ENCODE measurements at places on chromosomes 6 and 20.

DNA sequence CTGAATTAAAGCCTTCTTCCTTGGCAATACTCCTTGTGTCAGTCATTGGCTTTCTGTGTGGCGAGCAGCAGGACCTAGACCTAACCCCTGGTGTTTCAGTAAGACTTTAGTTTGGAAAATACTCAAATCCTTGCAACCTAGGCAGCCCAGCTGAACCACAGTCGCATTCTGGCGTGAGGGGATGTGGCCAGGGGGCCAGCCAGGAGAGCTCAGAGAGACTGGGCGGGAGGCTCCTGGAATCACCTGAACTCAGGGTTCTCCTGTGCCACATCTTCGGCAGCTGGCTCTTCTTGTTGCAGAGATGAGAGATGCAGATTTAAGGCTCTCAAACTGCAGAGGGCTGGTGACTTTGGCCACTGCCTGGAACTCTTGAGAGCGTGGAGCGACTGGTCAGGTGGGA is 102.7 kb downstream of the SYNDIG1 start:
- DNase-seq = no peak

DNA sequence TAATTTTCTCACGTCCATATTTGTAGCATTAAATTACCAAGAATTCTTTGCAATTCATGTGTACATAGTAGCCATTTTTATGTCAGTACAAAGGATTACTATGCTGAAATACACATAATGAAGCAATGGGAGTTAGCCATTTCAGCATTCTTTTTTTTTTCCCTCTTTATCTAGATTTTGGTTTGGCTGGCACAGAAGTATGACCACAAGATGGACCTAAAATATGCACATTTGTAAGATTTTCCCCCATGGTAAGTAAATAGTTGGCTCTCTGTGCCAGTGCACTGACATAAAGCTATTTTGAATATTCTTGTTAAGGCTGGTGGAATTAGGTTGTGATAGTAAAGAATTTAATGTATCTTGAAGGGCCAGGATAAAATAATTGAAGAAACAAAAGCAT is 486.1 kb upstream of the BTBD3 start:
- no peak for DNase-seq

GRCh38 chr6:45590696-45591184 is 213.0 kb upstream of the SUPT3H start:
- DNase-seq = no peak

GRCh38 chr6:110683241-110683640 is 132.0 kb downstream of the CDK19 start:
- DNase-seq = no peak

DNA sequence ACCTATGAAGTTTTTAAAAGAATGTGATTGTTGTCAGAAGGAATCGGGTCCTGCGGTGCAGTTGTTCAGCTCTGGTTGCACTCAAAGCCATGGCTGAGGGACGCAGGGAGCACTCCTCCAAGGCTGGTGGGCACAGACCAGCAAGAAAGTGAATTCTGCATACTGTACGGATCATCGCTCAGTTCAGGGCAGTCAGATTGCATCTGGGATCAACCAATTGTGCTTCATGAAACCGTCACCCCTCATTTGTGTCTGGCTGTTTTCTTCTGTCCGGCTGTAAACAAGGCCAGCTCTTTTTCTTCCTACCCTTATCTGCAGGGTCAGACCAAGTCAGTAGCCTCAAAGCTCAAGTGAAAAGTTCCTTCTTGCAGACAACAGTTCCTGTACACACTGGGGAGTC is 478.3 kb downstream of the TFAP2A start:
- no peak for DNase-seq

- peak; percentile 33 for DNase-seq
Measured at GRCh38 chr20:3383878-3384495, 23.5 kb downstream of the DNAAF9 start.

- DNase-seq = no peak
Measured at GRCh38 chr6:52310932-52311331, 26.4 kb upstream of the MCM3 start.

- no peak for DNase-seq
Measured at GRCh38 chr6:149329529-149329928, 12.0 kb downstream of the TAB2 start.

GRCh38 chr20:11912659-11913415 is 4.9 kb upstream of the BTBD3 start:
- no peak for DNase-seq

DNA sequence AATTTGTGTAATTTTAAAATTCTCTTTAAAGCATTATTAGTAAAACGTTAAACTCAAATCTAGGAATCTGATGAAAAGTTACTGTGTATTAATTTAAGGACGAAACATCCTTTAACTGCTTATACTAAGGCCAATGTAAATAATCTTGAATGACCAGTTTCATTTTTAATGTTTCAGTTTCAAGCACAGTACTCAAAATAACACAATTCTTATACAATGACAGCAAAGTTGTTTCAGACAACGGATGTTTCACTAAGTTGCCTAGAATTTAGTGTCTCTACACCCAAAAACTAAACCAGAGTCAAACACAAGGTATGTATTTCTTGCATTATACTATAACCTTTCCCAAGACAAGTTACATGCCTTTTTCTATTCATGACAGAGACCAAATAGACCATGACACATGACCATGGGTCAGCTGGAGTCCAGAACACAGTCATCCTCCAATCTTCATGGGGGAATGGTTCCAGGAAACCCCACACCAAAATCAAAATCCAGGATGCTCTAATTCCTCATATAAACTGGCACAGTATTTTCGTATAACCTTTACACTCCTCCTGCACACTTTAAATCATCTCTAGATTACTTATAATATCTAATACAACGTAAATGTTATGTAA is 7.7 kb downstream of the PHIP start:
- no peak for DNase-seq

DNA sequence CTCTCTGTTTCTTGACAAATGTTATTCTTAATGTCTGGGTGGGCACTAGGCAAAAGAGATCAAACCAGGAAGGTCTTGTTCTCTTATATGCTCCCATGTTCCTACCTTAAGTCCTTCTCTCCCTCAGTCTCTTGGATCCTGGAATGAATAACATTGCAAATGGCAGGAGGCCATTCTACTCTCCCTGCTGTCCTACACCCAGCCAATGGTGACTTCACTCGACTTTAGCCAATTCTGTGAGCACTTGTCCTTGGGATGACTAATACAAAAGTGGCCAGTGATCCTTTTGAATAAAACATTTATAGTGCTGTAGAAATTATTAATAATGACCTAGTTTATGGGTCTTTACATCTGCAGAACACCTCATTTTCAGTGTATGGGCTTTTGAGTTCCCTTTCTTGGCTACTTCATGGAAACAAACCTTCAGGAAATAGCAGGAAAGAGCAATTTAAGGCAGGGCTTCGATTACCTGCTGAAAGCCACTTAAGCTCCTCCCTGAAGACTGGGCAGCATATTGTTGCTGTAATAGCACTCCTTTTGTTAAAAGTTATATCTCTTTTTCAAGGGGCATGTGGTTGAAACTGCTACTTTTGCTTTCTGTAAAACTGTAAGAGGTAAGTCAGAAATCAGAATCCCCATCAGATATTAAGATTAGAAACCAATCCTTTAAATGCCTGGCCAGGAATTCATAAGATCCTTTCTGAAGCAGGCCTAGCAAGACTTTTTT is 10.5 kb downstream of the OTOR start:
- no peak for DNase-seq

GRCh38 chr6:69887714-69888345 is 21.5 kb downstream of the COL19A1 start:
- DNase-seq = no peak

GRCh38 chr6:151869787-151870186 is 62.3 kb downstream of the ESR1 start:
- DNase-seq = no peak

- DNase-seq = no peak
Measured at GRCh38 chr20:50095476-50096078, 17.4 kb downstream of the UBE2V1 start.

DNA sequence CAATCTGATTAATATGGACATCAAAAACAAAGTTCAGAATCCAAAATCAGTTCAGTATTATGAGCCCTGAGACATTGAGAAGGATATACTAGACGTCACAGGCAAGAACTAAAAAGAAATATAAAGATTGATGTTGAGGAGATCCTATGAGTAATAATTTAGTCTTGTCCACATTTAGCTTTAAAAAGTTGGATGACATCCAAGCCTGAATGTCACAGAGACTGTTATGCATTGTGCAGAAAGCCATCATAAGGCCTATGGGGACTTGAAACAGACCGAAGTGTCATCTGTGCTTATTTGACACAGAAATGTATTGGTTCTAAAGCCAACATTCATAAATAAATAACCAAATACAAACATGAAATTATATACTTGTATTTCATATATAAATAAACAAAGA is 581.8 kb upstream of the MMS22L start:
- DNase-seq = no peak

- no peak for DNase-seq
Measured at GRCh38 chr20:2385496-2385895, 4.8 kb downstream of the TGM6 start.

DNA sequence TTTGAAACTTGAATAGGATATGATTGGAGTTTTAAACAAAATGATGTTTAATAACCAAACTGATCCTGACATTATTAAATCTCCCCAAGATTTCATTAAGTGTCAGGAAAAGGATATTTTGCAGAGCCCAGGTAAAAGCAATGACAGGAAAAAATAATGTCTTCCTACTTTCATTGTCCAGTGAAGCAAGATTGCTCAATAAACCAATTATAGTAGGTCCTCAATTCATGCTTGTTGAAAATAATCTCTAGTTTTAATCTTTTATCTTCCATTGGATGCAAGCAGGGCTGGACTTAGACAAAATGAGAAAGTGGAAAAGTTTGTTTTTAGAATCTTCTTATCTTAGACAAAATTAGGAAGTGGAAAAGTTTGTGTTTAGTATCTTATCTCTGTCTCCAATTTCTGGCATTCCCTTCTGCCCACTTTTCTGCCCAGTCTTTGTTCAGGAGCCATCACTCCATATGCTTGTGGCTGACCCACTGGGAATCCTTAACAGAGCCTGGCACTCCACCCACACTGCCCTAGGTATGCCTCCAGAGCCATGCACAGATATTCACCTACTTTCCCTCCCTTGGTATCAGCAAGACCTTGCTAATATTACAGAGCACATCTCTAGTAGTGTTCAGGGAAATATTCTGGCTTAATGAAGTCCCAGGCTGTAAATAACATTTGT is 57.0 kb upstream of the CARMIL1 start:
- no peak for DNase-seq

- DNase-seq = no peak
Measured at GRCh38 chr20:46775806-46776205, 66.4 kb downstream of the SLC2A10 start.

DNA sequence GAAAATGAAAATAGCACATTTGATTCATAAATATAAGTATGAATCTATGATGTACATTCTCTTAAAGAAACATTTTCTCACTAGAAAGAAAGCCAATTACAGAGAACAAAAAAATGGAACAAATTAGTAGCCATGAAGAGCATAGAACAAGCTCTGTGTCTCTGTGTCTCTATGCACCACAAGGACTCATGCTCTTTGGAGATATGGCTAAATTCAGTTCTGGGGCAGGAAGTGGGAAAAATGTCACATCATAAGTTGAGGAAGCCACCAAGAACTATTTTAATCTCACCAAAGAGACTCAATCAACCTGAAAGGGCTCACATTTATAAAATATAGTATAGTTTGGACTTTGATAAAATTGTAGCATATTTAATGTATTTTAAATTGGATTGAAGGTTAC is 1259.8 kb upstream of the GJE1 start:
- DNase-seq = no peak

DNA sequence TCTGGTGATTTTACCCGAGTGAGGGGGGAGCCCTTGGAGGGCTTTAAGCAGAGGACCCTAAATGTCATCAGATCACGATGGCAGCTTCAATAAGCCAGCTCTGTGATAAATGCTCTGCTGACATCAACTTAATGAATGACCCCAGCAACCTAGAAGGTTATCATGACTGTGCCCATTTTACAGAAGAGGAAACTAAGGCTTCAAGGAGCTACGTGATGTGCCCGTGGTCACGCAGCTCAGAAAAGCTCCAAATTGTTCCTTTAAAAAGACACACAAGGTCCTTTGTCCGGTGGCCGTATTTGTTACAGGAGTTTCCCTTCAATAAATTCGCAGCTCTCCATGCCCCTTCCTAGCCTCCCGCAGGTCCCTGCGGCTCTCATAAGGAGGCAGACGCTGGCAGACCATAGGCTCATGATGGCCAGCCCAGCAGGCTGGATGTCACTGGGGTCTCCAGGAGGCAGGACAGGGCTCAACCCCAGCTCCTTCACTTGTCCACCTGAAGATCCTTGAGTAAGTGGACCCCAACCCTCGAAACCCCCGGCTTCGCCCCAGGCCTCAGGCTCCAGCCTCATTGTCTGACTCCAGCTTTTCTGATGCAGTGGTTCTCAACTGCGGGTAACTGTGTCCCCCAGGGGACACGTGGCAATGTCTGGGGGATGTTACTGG is 106.4 kb downstream of the BMP7 start:
- DNase-seq = no peak

DNA sequence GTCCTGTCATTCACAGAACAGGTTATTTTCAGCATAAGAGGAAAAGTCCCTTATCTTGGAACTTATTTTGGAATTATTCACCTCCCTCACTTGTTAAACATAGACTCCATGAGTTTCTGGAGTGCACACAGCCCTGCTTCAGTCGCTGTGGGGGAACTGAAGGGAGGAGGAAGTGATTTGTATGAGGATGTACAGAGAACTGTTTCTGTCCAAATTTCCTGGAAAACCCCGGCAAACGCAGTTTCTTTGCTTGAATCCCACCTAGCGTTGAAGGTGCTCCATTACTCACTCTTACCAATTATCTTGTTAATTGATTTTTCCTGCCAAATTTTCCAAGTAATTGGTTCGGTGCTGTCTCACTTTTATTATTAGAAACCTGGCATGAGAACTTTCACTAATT is 78.0 kb upstream of the AGPAT4 start:
- DNase-seq = no peak

GRCh38 chr6:45892696-45893245 is 122.9 kb downstream of the CLIC5 start:
- no peak for DNase-seq

GRCh38 chr6:47152666-47153403 is 110.7 kb upstream of the ADGRF1 start:
- DNase-seq = no peak

- DNase-seq = no peak
Measured at GRCh38 chr6:15465212-15465611, 197.6 kb downstream of the DTNBP1 start.

DNA sequence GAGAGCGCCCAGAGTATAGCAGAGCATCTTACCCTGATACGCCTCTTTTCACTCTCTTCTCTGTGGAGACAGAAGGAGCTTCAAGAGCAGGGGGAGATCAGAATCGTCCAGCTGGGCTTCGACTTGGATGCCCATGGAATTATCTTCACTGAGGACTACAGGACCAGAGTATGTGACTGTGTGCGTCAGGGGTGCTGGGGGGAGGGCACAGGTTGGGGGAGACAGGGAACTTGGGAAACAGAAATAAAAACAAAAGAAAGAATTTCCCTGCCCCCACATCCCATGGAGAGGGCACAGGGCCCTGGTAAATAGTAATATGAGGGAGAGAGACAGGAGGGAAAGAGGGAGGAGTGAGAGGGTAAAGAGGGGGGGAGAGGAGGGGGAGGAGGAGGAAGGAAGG is 3.0 kb upstream of the C4A start:
- no peak for DNase-seq

Measured in stimulated activated CD4-positive, alpha-beta T cell treated with anti-CD3 and anti-CD28 coated beads, Interleukin-2, amount 100 ng/mL, for 24 hours (primary cell).